ENCODE measurements at places on chromosomes 11 and 22. TPM values are rescaled to one million over a fixed set of nuclear protein-coding genes. Genes with fewer than 3 reads are reported as not detected.

AQP11 gene
- total RNA-seq: 2.7 TPM

TAGLN gene
- total RNA-seq: 61.4 TPM

MPEG1 gene
- total RNA-seq: not detected

CRKL gene
- total RNA-seq: 21.9 TPM

MRGPRE gene
- total RNA-seq: not detected

MRTFA gene
- 47.9 TPM for total RNA-seq

F2 gene
- total RNA-seq: 3.2 TPM

INCENP gene
- total RNA-seq: 54.4 TPM

NNMT gene
- 244 TPM for total RNA-seq

HBE1 gene
- 0.29 TPM for total RNA-seq

SCN3B gene
- total RNA-seq: 0.17 TPM

APOA5 gene
- not detected for total RNA-seq

BIRC3 gene
- total RNA-seq: 29.8 TPM

MEI1 gene
- not detected for total RNA-seq

APOA4 gene
- not detected for total RNA-seq

OR5P2 gene
- total RNA-seq: not detected

ROM1 gene
- total RNA-seq: 5.0 TPM

PDE3B gene
- total RNA-seq: 2.3 TPM

SCGB2A2 gene
- total RNA-seq: not detected

IGLL1 gene
- total RNA-seq: not detected

GLYAT gene
- not detected for total RNA-seq

GTSE1 gene
- total RNA-seq: 29.8 TPM

MMP11 gene
- total RNA-seq: 0.12 TPM

ARHGEF17 gene
- 11.5 TPM for total RNA-seq

TRMU gene
- total RNA-seq: 40.9 TPM

KBTBD3 gene
- 1.3 TPM for total RNA-seq

EHBP1L1 gene
- total RNA-seq: 29.8 TPM

SCGB1D2 gene
- total RNA-seq: not detected

PARVG gene
- not detected for total RNA-seq

GAL gene
- total RNA-seq: 18.0 TPM

OR4D5 gene
- total RNA-seq: not detected

PACSIN3 gene
- total RNA-seq: 31.9 TPM

OR4X1 gene
- not detected for total RNA-seq

PARVA gene
- 28.6 TPM for total RNA-seq

MMP8 gene
- not detected for total RNA-seq

LRRC74B gene
- not detected for total RNA-seq

SLC37A2 gene
- total RNA-seq: 0.12 TPM

DDX17 gene
- 88.3 TPM for total RNA-seq
